ENCODE measurements at places on chromosomes 1 and 21.

GRCh38 chr1:15974855-15975254 is 1.0 kb downstream of the ZBTB17 start:
- no peak for DNase-seq

GRCh38 chr21:31473685-31474345 is 129.8 kb upstream of the TIAM1 start:
- DNase-seq, result no peak

DNA sequence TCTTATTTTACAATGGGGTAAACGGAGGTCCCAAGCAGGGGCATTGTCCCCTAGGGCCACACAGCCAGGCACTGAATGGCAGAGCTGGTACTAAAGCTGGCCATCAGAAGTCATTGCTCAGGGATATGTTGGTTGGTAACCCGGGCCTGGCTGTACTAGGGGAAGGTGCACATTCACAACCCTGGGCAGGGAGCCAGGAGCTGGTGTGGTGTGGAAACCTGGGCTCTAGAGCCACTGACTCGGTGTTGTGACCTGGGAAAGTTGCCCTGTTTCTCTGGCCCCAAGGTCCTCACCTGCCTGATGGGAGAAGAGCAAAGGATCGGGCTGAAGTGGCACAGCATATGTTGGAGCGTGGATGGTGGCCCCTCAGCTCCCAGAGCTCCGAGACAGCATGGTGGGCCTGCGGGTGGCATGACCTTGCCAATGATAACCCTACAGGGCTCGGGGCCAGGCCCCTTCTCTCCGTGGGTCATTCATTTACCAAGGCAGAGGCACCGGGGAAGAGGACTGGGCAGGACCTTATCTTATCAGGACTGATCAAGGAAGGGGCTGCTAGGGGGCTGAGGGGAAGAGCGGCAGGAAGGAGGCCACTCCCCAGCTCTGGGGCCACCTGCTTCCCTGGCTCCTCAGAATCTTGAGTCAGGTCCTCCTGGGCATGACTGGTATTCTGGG is 274.1 kb downstream of the TRABD2B start:
- DNase-seq, result no peak

GRCh38 chr21:33270986-33271385 is 4.8 kb downstream of the IL10RB start:
- no peak for DNase-seq

GRCh38 chr1:209383907-209384709 is 199.4 kb upstream of the CAMK1G start:
- DNase-seq, result no peak

- DNase-seq, result no peak
These were observed 75.8 kb downstream of the PCBP3 start for GRCh38 chr21:45719177-45719802.

Measured in Kasumi-1 (cell line).